ENCODE measurements at places on chromosomes 5 and 9.
A peak's percentile ranks its signal among the peaks of the same experiment; 100 is the strongest.

GRCh38 chr5:172891716-172892421 lies 57.8 kb downstream of the ERGIC1 start:
- no peak for DNase-seq

DNA sequence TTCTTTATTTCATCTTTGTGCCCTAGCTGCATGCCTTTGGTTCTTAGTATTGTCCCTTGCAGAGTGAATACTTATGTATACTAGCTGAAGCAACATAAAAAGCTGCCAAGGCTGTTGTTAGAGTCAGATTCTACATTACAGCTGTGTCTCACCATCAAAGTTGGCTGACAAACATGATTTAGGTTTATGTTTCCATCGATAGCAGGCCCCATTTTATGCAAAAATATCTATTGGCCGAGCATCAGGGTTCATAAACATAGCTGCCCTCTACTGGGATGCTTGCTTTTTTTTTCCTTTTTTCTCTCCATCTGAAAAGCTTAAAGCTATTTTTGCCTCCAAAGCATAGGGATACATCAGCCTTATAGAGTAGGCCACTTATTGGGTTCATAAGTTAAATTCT lies 68.0 kb downstream of the FAM174A start:
- DNase-seq, result no peak

DNA sequence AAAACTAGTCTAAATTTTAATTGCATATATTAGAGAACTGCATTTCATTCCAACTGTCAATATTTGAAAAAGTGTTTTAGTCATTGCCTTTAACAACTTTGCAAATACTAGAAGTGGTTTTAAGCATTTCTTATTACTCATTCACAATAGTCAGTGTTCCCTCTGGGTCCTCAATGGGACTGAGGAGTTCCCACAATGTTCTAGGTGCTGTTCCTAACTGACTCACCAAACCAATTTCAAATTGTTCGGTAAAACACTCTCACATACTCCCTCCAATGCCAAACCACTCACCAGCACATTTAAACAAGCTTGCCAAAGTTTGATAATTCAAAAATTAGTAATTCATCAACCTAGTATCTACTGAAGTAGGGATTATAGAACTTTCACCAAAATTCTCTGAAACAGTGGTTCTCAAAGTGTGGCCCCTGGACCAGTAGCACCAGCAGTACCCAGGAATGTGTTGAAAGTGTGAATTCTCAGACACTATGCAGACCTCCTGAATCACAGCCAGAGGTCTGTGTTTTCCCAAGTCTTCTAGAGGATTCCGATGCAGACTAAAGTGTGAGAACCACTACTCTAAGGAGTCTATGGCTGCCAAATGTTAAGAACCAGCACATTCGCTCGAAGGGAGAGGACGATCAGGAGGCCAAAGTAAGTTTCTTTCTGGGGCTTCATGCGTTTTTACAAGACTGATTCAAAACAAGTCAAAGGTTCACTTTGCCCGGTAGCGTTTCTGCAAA lies 72.8 kb downstream of the APBA1 start:
- peak; percentile 31 for DNase-seq

DNA sequence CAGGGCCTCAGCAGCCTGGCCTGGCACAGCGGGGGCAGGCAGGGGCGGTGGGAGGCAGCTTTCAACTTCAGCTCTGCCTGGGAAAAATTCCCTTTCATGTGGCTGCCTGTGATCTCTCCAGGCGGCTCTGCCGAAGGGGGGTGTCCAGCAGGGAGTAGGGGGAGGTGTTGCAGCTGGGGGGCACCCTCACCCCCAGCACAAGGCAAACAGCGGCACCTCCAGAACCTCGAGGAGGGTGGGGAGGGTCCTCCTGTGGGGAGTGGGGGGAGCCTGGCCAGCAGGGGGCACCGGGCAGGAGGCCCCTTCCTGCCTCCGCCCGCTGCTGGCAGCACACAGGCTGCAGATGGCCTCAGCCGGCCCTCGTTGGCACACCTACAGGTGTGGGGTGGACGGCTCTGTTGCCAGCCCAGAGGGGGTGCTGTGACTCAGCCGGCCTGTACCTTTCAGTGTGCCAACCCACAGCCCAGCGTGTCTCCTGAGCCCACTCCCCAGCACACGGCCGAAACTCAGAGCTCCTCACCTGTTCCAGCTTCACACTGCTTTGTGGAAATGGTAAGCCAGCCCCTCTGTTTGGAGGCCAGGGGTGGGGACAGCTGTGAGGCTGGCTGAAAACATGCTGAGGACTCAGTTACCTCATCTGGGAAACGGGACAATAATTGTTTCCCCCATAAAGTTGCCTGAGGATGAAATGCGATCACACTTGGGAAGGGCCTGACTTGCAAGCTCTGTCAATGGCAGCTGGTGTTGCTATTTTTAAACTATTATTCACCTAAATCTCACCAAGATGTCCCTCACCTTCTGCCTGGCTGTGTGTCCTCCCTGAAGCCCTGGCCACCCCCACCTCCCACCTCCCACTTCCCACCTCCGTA lies 37.0 kb downstream of the CXXC5 start:
- DNase-seq, result peak; percentile 72

- DNase-seq, result no peak
Measured at GRCh38 chr9:91746357-91746756, 203.7 kb downstream of the ROR2 start.

GRCh38 chr9:129285382-129285781 lies 107.3 kb upstream of the IER5L start:
- no peak for DNase-seq

DNA sequence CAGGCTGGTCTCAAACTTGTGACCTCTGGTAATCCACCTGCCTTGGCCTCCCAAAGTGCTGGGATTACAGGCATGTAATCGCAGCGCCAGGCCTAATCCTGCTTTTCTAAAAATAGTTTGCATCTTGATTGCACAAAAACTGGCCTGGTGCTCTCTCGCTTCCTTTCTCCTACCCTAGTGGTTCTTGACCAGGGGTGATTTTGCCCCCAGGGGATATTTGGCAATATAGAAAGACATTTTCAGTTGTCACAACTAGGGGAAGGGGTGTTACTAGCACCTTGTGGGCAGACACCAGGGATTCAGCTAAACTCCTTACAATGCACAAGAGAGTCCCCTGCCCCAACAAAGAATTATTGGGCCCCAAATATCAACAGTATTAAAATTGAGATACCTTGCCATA lies 139.8 kb downstream of the DROSHA start:
- no peak for DNase-seq

GRCh38 chr5:158899792-158900191 lies 199.9 kb downstream of the EBF1 start:
- DNase-seq, result no peak

- DNase-seq, result peak; percentile 66
Measured at GRCh38 chr5:72244862-72245371, 75.1 kb downstream of the MRPS27 start.

DNA sequence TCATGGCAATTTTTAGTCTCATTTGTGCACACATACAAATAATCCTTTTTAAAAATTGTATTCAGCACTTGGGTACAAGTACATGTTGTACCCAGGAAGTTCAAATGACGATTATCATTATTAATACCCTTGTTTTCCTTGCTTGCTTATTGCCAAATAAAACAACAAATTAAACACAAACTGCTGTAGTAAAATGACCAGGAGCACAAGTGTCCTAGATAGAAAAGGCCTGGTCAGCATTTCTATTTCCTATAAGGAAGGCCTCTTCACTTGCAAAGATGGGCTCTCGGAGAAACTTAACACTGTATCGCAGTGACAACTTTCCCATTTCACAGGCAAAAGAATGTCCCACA lies 34.7 kb upstream of the PLPP1 start:
- no peak for DNase-seq

GRCh38 chr5:36417221-36417620 lies 115.5 kb upstream of the RANBP3L start:
- DNase-seq, result no peak

GRCh38 chr9:9919174-9919775 lies 693.5 kb downstream of the PTPRD start:
- no peak for DNase-seq

DNA sequence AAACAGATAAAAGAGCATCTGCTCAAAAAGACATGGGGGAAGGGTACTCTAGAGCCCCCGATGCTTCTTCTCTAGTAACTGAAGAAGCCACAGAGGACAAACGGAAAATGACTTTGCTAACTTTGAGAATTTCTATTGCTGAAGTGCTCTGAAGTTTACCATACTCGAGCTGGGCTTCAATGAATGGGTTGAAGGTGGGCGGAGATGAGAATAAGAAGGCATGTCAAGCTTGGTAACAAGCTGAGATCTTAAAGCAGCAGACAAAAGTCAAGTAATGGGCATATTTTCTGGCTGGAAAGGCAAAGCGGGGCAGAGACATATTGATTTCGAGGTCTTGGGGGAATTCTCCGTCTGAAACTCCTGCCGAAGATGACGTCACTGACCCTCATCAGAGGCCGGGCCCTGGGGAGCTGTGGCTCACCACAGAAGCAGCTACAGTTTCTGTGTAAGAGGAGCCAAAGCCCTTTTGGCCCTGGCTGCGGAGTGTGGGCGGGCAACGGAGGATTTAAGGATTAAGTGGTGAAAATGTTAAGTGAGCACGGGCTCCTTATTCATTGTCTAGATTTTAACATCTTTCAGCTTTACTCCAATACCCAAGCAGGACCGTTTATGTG lies 115.8 kb upstream of the SLIT3 start:
- peak; percentile 87 for DNase-seq

DNA sequence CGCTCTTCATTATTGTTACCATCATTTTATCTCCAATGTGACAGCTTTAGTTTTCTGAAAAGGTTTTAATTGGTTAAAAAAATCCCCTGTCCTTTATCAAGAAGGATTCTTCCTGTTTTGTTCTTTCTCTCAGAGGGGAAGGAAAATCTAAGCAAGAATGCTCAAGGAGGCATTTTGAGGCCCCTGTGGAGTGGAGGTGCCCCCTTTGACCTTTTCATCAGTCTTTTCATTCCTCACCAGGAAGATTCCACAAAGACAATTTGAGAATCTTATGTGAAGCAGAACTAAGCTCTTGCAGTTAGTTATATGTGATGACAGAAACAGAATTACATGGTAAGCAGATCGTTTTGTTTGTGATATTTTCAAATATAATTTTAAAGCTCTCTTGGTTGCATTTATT lies 489.6 kb downstream of the MAN2A1 start:
- no peak for DNase-seq

GRCh38 chr9:99300103-99300439 lies 78.0 kb downstream of the SEC61B start:
- DNase-seq, result no peak

DNA sequence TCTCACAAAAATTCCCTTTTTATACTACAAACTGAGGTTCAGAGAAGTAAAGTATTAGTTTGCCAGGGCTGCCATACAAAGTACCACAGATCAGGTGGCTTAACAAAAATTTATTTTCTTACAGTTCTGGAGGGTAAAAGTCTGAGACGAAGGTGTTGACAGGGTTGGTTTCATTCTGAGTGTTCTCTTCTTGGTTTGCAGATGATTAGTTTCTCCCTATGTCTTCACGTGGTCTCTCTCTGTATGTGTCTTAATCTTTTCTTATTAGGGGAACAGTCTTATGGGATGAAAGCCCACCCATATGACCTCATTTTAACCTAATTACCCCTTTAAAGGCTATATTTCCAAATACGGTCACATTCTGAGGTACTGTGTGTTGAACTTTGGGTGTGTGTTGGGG lies 274.2 kb downstream of the BRINP1 start:
- DNase-seq, result no peak

DNA sequence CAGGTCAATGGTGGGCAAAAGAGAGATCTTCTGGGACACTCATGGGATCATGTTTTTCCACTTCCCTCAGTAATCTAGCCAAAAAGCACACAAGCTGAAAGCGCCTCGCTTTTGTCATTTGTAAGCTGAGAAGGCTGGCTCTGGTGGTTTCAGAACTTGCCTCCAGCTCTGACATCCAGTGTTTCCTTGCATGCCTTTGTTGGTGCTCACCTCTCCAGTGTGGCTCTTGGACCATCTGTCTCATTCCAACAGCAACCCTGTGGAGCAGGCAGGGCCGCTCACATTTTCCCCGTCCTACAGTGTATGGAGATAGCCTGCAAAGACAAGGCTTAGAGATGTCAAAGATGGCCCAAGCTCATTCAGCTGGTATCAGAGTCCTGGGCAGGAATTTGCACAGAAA lies 160.8 kb upstream of the KLF4 start:
- peak; percentile 78 for DNase-seq

GRCh38 chr9:76561900-76562299 lies 102.9 kb downstream of the GCNT1 start:
- no peak for DNase-seq

GRCh38 chr9:110099236-110100095 lies 108.5 kb downstream of the C9orf152 start:
- DNase-seq, result peak; percentile 57

- no peak for DNase-seq
Measured at GRCh38 chr9:96014078-96014477, 138.6 kb downstream of the ERCC6L2 start.

- DNase-seq, result peak; percentile 85
Measured at GRCh38 chr9:3028535-3028934, 184.6 kb upstream of the PUM3 start.

DNA sequence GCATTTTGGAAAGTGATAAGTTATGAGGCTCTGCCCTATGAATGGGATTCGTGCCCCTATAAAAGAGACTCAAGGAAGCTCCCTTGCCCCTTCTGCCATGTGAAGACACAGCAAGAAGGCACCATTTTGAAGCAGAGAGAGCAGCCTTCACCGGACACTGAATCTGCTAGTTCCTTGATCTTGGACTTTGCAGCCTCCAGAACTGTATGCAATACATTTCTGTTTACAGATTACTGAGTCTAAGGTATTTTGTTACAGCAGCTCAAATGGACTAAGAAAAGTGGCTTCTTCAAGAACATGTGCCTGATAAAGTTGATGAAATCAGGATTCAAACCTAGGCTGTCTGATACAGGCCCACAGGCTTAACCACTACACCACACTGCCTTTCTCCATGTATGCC lies 131.6 kb upstream of the MAP3K1 start:
- no peak for DNase-seq

DNA sequence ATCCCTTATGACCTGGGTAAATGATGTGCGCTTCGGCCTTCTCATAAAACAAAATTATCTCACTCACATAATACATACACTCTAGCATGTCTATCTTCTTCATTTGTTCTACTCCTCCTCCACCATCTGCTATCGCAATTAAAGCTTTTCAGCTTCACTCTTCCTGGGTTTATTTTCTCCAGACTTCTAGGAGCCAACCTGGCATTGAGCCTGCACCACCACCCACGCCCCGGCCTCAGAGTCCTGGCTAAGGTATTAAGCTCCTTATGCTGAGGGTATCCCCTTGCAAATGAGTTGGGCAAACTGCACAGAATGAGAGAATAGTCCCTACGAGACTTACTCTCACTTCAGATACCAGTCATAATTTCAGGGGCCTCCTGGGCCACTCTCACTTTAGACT lies 236.1 kb upstream of the CDH12 start:
- no peak for DNase-seq

- DNase-seq, result no peak
Measured at GRCh38 chr5:80238097-80238496, 17.8 kb downstream of the SERINC5 start.

GRCh38 chr5:112762113-112762810 lies 24.6 kb downstream of the APC start:
- peak; percentile 64 for DNase-seq

- no peak for DNase-seq
Measured at GRCh38 chr5:180644825-180645273, 4.6 kb downstream of the FLT4 start.
